ENCODE measurements at places on chromosomes 11 and 22.
A peak's percentile ranks its signal among the peaks of the same experiment; 100 is the strongest.

DNA sequence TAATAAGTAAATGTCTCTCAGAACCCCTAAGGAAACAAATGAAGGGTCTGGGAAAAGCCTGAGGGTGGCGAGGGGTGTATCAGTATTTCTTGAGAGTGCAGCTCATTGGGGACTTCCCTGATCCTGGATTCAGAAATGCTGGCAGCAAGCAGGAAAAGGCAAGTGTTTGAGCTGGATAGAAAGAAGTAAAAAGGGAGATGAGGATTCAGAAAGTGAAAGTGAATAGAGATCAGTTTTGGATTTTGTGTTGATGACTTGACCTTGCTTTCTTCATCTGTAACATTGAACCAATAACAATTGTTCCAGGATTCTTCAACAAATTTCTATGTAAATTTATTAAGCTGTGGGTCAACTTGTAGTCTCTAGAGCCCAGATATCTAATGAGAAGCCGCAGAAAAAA, 66.9 kb upstream of the CTSC start:
- DNase-seq = no peak

DNA sequence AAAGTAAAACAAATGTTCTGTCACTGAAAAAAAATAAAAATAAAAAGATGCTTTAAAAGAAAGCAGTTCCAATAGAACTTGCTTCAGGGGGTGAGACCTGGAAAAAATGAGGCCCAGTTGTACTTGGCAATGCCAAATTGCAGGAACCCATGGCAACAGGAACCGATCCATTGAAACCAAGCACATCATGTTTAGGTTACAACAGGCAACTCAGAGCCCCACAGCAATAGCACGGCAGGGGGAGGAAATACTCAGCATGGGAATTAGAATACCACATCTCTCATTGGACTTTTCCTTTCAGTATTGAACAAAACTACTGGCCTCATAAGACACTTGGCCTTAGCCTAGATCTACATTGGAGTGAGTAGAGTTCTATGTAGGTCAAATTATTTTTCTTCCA, 84.3 kb downstream of the MSANTD4 start:
- no peak for DNase-seq

DNA sequence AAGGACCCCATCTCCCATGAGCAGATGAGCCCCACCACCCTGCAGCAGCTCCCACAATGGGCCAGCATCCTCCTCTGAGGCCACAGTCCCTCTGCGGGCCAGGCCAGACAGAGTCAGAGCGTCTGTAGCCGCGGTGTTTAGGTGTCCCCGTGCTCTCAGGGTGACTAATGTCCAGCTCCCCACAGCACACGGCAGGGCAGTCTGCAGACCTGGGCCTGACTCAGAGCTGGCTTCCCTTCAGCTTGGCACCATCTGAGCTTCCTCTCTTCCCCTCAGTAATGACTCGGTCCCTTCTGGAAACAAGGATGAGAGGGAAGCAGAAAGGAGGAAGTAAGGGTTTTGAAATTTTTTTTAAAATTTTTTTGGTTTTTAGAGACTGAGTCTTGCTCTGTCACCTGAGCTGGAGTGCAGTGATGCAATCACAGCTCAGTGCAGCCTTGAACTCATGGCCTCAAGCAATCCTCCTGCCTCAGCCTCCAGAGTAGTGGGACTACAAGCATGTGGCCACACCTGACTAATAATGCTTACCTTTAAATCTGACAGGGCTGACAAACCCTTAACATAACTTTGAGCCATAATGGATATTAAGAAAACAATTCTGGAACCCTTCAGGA, 28.5 kb downstream of the LRRC74B start:
- DNase-seq = no peak

DNA sequence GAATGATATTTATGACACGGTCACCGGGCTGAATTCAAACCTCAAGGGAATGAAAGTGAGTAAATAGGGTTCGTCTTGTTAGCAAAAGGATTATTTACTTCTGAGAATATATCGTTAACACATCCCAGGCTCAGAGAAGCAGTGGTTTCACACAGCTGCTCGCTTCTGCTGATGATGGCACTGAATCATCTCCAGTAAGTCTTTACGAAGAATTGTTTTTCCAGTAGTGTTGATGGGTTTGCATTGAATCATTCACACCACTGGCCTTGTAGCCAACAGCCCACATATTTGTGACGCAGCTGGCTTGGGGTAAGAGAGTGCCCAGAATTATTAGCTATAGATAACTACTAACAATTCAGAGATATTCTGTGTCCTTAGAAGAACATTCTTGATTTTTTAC, 236.3 kb downstream of the CADM1 start:
- DNase-seq = no peak

DNA sequence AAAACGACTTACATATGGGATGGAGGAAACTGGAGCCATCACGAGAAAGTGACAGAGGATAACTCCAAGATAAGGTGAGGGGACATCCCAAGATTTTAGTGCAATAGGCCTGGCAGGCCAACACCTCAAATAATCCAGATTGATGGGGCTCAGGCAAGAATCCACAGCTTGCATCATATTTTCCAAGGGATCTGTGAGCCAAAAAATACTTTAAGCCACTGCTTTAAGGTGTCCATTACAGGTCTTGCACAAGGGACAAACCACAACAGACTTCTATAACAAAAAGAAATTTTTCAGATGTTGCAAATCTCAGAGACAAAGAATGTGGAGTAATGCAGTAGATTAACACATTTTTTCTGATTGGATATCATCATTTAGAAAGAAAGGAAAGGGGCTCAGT, 45.6 kb downstream of the DENND5A start:
- peak; percentile 28 for DNase-seq

DNA sequence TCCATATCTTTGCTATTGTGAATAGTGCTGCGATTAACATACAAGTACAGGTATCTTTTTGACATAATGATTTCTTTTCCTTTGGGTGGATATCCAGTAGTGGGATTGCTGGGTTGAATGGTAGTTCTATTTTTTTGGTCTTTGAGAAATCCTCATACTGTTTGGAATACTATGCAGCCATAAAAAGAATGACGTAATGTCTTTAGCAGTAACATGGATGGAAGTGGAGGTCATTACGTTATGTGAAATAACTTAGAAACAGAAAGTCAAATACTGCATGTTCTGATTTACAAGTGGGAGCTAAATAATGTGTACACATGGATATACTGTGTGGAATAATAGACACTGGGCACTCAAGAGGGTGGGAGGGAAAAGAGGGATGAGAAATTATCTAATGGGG, 4.0 kb upstream of the MMP10 start:
- DNase-seq = no peak

DNA sequence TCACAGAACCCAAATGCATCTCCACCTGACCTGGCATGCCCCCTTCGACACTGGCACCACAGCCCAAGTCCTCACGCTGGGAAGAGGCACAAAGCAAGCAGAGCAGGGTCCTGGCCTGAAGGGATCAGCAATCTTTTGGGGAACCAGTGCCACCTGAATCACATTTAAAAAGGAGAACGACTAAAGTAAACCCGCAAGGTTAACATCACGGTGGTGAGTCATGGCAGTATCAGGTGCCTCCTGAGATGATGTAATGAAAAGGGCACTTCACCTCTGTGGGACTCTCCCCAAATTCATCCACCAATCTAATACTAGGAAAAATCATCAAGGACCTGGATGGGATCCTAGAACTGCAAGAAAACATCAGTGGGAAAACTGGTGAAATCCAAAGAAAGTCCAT, 44.9 kb downstream of the PACSIN2 start:
- DNase-seq = no peak

GRCh38 chr11:133738624-133739023, 106.7 kb downstream of the SPATA19 start:
- DNase-seq = no peak

DNA sequence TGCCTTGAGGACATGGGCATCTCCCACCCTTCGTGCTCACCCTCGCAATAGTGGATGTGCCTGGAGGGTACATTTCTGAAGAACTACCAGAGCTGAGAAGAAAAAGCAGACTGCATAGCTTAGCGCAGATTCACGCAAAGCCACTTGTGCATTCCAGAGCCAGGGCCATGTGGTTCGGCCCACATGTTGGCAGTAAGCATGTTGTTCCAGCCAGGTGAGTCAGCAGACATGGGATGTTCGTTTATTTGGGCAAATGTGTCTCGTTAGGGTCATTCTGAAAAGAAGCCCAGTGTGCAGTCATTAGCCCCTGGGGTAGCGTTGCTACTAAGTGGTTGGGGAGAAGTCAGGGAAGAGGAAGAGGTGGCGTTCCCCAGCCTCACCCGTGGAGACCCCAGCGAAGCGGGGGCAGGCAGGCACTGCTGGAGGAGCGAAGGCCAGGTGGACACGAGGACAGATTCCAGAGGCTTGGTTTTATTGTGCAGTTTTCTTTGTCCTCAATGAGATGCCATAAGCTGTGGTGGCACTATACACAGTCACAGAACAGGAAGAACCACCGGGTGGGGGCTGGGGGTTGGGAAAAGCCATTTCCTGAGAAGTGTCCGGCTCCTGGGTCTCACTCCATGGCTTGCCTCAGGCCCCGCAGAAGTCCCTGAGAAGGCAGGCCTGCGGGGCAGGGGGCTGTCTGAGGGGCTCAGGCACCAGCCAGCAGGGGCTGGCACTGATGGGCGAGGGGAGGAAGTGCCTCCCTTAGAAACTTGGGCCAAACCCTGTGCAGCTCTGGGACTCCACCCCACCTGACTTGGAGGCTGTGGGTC, 5.0 kb downstream of the THY1 start:
- DNase-seq = no peak

GRCh38 chr22:31605851-31606585, 56.0 kb downstream of the PISD start:
- no peak for DNase-seq

DNA sequence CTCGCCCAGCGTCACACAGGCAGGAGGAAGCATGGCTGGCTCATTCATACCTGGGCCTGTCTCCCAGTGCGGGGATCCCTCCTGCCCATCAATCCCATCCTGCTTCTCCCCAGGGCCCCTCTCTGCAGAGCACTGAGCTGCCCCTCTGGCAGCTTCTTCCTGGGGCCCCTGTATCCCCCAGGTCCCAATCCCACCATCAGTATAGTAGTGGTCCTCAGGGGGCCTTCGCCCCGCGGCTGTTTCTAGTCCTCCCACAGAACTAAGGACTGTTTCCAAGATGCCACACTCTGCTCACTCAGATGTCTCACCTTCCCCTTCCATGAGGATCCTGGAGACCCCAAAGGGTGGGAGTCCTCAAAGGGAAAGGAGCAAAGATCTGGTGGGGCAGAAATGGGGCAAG, 97.6 kb downstream of the PDE2A start:
- DNase-seq = peak; percentile 9

GRCh38 chr11:126519764-126520734, 164.6 kb downstream of the ST3GAL4 start:
- peak; percentile 85 for DNase-seq

GRCh38 chr11:789943-790342, at the start of gene CEND1:
Gene CEND1, minus strand, starts transcription at chr11:790090. Its CDS starts 1,514 bp downstream, at chr11:788576.
- DNase-seq = peak; percentile 50

- no peak for DNase-seq
These were observed 61.4 kb upstream of the BMAL1 start for GRCh38 chr11:13216019-13216710.

DNA sequence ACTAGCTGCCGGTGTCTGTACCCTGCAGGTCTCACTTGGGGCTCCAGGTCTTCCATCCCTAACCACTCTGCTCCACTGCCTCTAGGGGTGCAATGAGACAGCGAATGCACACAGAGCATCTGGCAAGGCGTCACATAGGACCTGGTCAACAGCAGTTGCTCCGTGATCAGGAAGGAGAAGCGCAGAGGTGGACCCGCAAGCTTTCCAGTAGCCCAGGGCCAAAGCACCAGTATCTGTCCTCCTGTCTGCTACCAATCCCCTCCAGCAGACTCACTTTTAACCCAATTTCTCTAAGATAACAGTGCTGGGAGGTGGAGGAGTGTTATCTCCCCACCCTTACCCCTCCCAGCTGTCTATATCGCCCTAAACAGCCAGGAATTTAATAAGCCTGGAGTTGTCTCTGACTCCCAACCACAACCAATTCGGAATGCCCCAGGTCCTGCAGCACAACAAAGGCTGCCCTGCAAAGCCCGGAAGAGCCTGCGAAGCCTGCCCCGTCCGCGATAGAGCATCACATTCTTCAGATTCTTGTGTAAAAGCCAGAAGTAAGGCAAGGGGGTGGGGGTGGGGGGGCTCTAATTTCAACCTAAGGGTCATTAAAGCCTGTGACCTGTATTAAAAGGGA, 19.3 kb downstream of the MYH9 start:
- DNase-seq = no peak

DNA sequence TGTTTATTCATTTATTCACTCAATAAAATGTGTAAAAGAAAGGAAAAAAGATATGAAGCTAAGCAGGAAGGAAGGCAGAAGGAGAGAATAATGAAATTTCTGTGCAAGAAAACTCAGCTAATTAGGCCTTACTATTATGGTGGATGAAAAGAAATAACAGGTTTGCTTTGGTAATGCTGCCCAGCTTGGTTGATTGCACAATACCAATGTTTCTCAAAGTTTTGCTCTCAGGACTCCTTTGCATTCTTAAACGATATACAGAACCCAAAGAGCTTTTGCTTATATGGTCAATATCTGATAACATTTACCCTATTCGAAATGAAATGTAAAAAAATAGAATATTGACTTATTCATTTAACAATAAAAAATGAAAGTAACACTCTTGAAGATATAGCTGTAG, 7.3 kb upstream of the CTSC start:
- no peak for DNase-seq
